ENCODE measurements at places on chromosomes 5 and 9.

DNA sequence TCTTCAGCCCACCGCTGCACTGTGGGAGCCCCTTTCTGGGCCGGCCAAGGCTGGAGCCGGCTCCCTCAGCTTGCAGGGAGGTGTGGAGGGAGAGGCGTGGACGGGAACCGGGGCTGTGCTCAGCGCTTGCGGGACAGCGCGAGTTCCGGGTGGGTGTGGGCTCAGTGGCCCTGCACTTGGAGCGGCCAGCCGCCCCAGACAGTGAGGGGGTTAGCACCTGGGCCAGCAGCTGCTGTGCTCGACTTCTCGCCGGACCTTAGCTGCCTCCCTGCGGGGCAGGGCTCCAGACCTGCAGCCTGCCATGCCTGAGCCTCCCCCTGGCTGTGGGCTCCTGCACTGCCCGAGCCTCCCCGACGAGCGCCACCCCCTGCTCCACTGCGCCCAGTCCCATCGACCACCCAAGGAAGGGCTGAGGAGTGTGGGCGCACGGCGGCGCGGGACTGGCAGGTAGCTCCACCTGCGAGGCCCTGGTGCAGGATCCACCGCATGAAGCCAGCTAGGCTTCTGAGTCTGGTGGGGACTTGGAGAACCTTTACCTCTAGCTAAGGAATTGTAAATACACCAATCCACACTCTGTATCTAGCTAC lies 92.9 kb upstream of the MAST4 start:
- DNase-seq, result no peak

- no peak for DNase-seq
These were observed 105.1 kb upstream of the SMIM23 start for GRCh38 chr5:171680485-171680884.

DNA sequence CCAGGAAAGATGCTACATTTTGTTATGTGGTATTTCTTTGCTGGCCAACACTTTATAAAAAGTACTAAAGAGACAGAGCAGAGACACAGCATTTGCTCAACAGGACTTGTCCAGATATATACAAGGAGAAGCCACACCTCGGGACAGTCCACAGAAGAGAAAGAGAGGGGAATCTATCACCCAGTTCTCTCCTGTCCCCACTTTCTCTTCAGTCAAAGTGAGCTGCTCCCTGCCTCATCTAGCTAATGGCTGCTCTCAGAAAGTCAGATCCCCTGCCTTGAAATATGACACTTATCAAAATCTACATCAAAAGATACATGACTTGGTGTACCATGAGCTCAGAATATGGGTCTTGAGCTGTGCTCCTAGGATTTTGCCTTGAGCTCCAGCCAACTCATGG lies 86.7 kb upstream of the SPDL1 start:
- no peak for DNase-seq

- no peak for DNase-seq
These were observed 22.4 kb downstream of the GNAQ start for GRCh38 chr9:78009186-78009585.

- no peak for DNase-seq
These were observed 15.0 kb downstream of the PJA2 start for GRCh38 chr5:109394806-109395205.

- peak; percentile 5 for DNase-seq
These were observed 73.2 kb upstream of the UNC5A start for GRCh38 chr5:176736931-176737745.

Data from CD4-positive, alpha-beta T cell treated with Interleukin-4 for 1 hour (primary cell).